Fibroblast of skin of right quadriceps (primary cell): ENCODE measurements at places on chromosomes 6 and 20.

- peak; percentile 25 for DNase-seq
Measured at GRCh38 chr6:162907876-162908481, 180.2 kb downstream of the PACRG start.

- DNase-seq: peak; percentile 74
Measured at GRCh38 chr6:70709826-70710225, 42.1 kb downstream of the SMAP1 start.

- DNase-seq: no peak
Measured at GRCh38 chr6:39243809-39244208, 14.5 kb upstream of the KCNK5 start.

GRCh38 chr6:138677538-138677937 is 96.0 kb upstream of the CCDC28A start:
- DNase-seq: no peak

- peak; percentile 8 for DNase-seq
Measured at GRCh38 chr6:55174211-55175026, at the start of gene HCRTR2. Gene HCRTR2, plus strand, starts transcription at chr6:55174515. Its CDS starts 73 bp downstream, at chr6:55174588.

DNA sequence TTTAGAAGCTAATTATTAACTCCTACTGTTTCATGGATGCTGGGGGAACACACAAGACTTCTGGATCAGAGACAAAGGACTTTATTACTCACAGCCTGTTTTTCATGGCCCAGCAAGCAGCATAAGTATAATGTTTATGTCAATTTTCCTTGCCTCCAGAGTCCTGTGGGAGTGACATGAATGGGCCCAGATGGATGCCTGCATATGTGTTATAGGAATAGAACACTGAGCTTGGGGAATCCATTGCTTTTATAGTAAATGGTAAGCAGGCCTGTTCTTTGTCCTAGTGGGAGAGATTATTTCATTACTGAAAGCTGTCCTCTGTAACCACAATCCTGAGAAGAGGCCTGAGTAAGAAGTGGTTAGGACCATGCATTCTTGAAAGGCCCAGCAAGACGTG is 25.6 kb downstream of the BLTP3A start:
- DNase-seq: peak; percentile 18

- peak; percentile 31 for DNase-seq
Measured at GRCh38 chr20:63652192-63652980, 838 bp downstream of the STMN3 start.
